Astrocyte of the spinal cord (primary cell): ENCODE measurements at places on chromosomes 5 and 9.

DNA sequence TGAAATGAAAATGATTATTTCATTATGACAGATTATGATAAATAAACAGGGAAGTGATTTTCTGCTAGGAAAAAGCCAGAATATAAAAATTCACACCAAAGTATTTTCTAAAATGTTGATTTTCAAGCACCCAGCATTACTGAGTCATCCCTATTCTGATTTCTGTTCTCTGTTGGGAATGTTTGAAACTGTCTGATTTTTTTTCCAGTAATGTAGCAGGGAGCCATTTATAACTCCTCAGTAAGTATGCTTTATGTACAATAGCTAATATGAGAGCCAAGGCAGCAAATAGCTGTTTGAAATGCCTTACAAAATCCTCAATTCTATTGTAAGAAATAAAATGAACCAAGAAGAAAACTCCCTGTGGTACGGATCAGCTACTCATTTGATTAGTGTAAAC, 471.7 kb upstream of the TYRP1 start:
- no peak for DNase-seq

DNA sequence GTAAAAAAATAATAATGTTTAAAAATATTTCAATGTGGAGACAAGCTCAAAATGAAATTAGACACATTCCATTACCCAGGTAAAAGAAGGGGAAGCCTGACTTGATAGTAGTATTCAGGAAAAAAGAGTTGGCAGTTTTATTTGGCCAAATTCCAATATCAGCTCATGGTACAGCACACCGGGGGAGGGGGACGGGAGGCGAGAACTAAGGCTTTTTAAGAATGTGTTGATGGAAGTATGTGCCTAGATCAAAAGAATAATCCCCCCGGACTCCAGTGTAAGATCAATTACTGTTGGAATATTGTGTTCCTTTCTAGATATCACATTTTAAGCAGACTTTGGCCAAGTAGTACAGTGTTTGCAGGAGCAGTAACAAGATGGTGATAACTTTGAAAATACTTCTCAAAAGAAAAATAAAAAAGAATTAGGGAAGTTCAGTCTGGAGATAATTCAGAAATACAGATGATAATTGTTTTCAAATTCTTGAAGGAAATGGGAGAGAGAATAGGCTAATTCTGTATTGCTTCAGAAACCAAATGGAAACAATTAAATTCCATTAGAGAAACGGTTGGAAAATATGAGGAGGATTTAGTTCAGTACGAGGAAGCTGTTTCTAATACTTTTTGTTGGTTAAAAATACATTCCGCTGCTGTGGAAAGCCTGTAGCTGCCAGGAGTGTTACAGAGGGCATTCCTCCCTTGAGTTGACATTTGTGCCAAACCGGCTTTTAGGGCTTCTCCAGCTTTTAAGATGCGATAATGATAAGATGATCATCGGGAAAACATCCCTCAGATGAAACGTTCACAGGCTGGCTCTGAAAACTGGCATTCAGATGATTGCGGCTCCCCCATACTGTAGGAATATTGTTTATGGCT, 98.1 kb upstream of the ERBIN start:
- DNase-seq: no peak

DNA sequence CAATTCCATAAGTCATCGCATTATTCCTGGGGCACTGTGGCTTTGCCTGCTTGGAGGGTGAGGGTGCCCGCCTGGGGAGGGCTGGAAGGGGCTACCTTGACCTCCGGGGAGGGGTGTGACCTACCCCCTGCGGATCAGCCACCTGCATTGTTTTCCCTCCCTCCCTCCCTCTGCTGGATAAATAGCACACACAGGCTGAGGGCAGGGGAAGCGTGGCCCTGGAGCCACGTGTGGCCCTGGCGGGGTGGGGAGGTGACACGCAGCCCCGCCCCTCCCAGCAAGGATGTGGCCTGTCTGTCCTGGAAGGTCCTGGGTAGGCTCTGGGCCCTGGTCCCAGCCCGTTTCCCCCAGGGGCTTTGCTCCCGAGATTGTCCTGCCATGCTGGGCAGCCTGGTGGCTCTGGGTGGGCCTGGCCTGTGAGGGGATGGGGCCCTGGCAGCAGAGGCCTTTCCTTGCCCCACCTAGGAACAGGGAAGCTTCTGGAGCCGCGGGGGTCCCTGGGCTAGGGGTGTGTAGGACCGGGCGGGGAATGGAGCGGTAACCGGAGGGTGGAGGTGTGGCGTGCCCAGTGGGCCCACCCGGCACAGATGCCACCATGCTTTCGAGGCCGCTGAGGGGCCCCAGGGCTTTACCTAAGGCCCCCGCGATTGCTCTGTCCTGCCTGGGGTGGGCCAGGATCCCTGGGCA, 33.4 kb downstream of the RXRA start:
- no peak for DNase-seq

- no peak for DNase-seq
Measured at GRCh38 chr5:302966-303365, 18.5 kb upstream of the AHRR start.

DNA sequence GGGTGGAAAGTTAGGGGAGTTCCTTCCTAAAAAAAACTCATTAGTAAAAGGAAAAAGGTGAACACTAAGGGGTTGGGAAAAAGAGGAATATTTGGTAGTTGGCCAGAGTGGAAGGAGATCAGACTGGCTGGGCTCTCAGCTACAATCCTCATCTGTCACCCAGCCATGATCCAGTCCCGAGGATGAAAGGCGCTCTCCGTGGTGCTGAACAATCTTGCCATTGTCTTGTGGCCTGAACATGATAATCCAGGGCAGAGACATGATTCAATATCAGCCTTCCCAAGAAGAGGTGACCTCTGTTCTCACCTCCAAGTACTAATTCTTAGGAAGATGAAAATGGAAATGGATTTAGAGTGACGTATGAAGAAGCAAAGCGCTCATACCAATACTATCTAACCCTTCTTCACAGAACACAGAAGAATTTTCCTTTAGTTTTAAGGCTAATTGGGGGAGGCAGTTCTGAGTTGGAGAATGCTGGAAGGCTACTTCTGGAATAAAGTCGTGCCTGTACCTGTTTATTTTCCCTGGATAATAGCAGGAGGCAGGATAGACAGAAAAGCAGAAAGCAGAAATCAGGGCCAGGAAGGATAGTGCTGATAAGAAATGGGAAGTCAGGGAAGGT, 36.6 kb upstream of the MYORG start:
- DNase-seq: peak; percentile 36

DNA sequence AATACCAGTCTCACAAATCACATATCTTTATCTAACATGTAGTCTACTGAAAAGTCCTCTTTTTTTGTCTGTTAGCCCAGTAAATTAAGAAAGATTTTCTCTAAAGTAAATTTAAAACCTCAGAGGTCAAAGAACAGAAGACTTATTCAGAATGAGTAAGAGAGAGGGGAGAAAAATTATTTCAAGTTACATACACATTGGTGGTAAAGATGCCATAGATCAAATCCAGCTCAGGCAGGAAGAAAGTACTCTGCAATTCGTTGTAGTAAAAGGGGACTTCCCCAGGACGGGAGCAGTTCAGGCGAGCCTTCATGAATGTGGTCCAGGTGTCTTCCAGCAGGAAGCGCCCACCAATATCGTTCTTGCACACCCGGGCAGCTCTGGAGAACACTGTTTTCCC, 344.1 kb downstream of the SEMA5A start:
- DNase-seq: no peak

DNA sequence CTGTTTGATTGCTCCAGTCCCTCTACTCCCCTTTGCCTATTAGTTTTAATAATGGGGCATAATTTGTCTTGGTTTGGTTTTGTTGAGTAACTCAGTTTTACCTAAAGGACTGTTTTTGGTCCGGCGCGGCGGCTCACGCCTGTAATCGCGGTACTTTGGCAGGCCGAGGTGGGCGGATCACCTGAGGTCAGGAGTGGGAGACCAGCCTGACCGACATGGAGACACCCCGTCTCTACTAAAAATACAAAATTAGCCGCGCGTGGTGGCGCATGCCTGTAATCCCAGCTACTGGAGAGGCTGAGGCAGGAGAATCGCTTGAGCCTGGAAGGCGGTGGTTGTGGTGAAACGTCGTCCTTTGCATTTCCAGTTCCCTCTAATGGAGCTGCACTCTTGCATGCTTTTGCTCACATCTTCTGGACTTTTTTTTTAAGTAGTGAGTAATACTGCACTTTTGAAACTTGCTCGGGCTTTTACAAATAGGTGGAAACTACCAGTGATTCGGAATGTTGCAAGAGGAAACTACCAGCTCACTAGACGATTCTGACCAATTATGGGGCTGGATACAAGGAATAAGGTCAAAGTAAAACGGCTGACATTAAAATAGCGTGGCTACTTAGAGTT, 721 bp upstream of the MAML1 start:
- no peak for DNase-seq
